T-cell (primary cell): ENCODE measurements at places on chromosomes 6 and 20.

- DNase-seq = no peak
Measured at GRCh38 chr6:147297663-147298316, 93.6 kb downstream of the STXBP5 start.

- no peak for DNase-seq
Measured at GRCh38 chr6:148405894-148406293, 63.3 kb downstream of the SASH1 start.

DNA sequence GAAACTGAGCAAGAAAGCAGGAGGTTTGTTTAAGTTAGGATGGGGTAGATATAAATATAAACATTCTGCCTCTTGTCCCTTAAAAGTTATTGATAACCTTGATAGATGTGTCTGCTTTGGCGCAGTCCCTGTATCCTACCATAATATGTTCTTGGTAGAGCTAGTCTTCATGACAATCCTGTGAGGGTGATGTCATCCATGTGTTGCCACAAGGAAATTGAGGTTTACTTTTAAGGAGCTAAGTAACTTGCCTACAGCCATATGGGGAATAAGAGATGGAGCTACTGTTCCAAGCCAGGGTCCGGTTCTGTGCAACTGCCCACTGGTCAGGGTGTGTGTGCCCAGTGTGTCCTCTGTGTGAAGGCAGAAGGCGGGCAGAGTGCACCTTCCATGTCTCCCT lies 78.5 kb downstream of the SSR1 start:
- no peak for DNase-seq

DNA sequence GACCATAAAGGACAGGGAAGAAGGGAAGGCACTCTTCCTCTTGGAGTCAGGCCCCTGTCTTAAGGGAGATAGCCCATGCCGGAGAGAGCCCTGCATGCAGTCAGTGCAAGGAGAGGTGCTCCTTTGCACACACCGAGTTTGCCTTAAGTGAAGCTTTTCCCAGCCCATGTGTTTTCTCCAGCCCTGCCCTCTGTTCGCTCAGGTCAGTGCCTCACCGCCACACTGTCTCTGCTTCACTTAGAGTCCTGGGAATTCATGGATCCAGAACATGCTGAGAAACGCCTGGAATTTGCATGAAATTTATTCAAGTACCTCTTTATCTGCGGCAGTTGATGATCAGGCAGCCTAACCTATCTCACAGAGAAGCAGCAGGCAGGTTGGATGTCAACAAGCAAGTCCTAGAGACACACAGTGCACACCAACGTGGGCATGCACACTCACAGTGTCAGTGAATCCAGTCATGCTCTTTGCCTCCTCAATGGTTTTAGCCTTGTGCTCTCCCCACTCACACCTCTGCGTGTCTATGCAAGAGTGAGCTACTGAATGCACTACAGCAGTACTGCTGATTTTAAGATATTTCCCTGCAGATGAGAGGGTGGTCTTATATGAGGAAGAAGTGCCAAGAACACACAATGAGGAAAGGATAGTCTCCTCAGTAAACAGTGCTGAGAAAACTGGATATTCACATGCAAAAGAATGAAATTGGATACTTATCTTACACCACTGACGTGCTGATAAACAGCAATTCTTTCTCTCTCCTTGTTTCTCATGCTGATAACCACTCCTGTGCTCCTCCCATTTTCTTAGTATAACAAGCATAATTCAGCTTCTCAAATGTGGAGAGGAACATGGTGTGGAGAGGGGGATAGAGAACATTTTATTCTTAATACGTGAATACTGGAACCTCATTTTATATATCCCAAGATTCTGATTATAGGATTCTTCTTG lies 295.1 kb upstream of the CDYL start:
- DNase-seq = no peak

DNA sequence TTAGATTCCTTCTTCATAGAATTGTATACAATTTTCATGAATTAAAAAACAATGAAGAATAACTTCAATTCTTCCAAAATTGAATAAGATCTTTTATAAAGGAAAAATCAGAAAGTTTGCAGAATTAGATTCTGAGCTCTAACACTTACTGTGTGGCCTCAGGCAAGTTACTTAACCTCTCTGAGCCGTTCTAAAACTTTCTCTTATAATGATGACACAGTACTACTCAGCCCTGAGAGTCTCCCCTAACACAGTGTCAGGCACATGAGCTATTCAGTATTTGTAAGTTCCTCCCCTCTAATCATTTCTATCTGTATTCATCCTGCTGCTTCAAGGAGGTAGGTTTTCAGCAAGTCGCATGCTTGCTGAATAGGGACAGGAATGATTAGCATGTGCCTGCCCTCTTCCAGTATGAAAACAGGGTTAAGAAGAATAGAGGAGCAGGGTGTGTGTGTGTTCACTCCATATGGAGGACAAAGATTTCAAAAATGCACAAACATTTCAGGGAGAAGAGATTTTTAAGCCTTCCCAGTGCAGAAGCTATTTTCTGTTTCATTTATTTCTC lies 11.4 kb downstream of the ID4 start:
- DNase-seq = no peak
